Stimulated activated CD4-positive, alpha-beta T cell treated with anti-CD3 and anti-CD28 coated beads, Interleukin-2, amount 100 ng/mL, for 4 hours (primary cell): ENCODE measurements at places on chromosomes 4 and X.

- DNase-seq = no peak
Measured at GRCh38 chr4:75821216-75821615, 81.0 kb downstream of the PPEF2 start.

DNA sequence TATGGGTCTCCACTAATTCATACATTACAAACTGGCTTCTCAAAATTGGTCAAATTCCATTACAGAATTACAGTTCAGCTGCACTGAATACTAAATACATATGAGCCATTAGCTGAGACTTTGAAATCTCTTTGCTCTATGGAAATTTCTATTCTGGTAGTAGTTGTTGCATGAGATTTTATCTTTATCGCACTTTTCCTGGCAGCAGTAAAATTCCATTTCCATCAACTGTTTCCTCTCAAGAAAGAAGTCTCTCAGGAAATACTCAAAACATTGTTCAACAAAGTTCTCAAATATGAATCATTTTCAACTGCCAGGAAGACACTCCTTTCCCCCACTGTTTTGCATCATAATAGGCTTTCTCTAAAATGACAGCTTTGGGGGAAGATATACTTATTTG is 51.3 kb downstream of the ATP11C start:
- DNase-seq = no peak

GRCh38 chr4:73417973-73418372 is 13.9 kb downstream of the ALB start:
- DNase-seq = no peak

GRCh38 chrX:68511255-68511654 is 12.4 kb downstream of the YIPF6 start:
- DNase-seq = no peak

- no peak for DNase-seq
Measured at GRCh38 chr4:2534904-2535375, 1.5 kb upstream of the FAM193A start.

- DNase-seq = no peak
Measured at GRCh38 chr4:141238186-141238585, 17.5 kb downstream of the ZNF330 start.

DNA sequence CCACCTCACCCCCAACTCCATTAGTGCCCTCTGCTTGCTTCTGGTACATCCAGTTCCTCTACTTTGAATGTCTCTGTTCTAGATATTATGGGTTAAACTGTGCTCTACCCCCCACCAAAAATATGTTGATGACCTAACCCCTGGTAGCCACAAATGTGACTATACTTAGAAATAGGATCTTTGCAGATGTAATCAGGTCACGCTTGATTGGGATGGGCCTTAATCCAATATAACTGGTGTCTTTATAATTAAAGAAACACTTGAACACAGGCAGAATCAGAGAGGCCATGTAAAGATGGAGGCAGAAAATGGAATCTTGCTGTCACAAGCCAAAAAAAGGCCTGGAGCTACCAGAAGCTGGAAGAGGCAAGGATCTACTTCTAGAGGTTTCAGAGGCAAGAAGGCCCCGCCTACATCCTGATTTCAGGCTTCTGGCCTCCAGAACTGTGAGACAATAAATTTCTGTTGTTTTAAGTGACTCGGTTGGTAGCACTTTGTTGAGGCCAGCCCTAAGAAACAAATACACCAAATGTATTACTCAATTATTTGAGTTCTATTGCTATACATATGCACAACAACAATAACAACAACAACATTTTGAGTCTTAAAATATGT is 220.0 kb downstream of the PPP3CA start:
- no peak for DNase-seq

DNA sequence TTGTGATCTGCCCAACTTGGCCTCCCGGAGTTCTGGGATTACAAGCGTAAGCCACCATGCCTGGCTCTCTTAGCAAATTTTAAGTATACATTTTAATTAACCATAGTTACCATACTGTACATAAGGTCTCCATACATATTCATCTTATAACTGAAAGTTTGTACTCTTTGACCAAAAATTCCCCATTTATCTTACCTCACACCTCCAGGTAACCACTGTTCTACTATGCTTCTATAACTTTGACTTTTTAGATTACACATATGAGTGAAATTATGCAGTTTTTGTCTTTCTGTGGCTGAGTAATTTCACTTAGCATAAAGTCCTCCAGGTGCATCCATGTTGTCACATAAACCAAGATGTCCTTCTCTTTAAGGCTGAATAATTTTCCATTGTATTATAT is 17.4 kb downstream of the C4orf51 start:
- DNase-seq = no peak

GRCh38 chr4:89379511-89380044 is 72.0 kb upstream of the GPRIN3 start:
- no peak for DNase-seq

DNA sequence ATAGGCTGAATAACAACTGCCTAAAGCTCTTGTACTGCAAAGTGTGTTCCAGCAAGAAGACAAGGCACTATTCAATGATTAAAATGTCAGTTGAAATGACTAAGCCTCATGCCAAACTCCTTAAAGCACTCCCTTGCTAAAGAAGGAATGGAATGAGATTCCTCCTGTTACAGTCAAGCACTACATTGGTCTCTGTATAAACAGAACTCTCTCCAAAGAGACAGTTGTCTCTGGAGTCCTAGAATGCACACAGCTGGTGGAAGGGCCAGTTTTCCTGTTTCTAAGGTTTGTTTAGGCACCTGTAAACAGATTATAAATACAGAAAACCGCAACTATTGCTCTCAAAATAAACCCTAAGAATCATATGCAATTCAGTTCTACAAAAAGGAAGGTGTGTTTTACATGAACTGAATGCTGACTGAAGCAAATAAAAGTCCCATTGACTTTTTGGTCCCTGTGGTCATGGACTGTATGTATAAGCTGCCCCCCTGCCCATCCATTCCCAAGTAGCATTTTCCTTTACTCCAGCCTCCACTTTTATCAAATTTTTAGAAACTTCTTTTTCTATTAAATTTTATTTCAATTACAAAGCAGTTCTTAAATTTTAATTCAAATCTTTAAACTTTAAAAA is 47.0 kb downstream of the FAT1 start:
- no peak for DNase-seq

- no peak for DNase-seq
Measured at GRCh38 chrX:2313864-2314640, 186.7 kb downstream of the DHRSX start.

GRCh38 chr4:148332486-148332885 is 109.7 kb downstream of the NR3C2 start:
- DNase-seq = no peak

- DNase-seq = no peak
Measured at GRCh38 chrX:155841232-155841631, 39.9 kb upstream of the VAMP7 start.

- DNase-seq = no peak
Measured at GRCh38 chr4:17817027-17817426, 6.2 kb downstream of the NCAPG start.
